Colonic mucosa (tissue), 4 donors: ENCODE measurements at places on chromosomes 5 and 9.

DNA sequence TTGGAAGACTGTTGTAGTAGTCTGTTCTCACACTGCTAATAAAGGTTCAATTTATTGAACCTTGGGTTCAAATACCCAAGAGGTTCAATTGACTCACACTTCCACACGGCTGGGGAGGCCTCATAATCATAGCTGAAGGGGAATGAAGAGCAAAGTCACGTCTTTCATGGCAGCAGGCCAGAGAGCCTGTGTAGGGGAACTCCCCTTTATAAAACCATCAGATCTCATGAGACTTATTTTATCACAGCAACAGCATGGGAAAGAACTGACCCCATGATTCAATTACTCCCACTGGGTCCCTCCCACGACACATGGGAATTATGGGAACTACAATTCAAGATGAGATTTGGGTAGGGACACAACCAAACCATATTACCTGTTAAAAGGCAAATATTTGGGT, 268.2 kb downstream of the TMEM167A start:
- DNase-seq = no peak

GRCh38 chr9:36416890-36417289, 16.8 kb upstream of the RNF38 start:
- no peak for DNase-seq

DNA sequence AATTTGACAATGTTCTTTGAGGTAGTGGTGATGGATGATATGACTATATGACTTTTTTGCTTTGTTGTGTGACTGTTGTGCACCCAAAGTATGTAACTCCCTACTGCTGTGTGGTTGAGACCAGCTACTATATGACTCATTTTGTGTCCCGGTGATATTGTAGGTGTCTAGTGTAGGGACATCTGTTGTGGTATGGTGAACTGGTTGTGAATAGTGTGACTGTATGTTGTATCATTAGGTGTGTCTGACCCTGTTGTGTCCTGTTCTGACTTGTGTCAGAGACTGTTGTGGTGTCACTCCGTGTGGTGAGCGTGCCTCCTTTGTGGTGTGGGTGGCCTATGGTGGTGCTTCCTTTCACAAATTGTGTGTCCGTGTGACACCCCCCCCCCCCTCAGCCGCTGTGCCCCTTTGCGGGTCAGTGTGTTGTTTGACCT, 11.2 kb upstream of the CXXC5 start:
- DNase-seq = no peak

DNA sequence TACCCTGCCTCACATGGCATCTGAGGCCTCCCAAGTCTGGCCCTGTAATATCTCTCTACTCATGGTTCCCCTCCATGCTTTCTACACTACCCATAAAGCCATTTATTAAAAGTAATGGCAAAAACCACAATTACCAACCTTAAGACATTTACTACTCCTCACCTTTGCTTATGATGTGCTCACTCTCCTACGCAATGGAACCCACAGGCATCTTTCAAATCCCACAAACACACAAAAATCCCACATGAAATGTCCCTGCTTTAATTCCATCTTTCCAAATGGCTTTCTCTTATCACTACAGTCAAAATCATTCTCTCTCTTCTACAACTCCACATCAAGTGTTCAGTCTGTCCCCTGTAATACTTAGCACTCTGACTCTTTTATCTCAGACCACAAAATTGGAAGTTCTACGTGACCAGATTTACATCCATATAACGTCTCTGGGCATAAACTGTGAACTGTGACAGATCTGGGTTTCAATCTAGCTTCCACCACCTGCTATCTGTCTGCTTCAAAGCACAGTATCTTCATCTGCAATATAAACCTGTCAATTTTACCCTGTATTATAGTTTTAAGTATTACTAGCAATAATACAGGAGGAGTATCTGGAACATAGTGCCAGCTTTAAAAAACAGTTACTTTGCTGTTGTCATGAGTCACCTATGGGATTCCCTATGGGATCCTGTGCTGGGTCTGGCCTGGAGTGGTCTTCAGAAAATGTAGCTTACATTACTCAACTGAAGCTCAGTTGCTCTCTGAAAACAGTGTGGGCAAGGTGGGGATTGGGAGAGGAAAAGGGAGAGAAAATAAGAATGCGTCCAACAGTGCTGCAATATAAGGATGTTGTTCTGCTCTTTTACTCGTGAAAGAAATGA, 137.1 kb upstream of the TRIM32 start:
- DNase-seq = no peak

DNA sequence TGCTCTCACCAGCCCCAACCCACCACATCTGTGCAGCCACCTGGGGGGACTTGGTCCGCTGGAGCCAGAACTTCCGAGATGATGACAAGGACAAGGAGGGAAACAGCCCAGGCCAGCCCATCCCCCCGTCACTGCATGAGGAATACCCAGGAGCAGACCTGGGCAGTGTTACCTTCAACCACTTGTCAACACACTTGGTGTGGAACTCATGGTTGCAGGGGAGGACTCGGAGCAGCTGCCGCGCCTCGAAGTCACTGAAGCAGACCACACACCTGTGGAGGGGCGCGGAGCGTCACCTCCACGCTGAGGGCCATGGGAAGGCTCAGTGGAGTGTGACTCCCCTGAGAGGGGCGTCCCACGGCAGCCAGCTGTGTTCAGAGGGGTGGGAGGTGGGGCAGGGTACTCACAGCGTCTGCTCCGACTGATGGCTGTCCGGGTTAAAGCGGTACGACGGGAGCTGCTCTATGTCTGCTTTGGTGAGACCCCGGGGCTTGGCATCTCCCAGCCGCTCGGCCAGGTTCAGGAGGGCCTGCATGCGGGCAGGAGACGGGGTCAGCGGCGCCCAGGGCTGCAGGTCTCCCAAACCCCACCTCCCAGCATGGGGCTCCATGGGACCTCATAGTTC, 8.0 kb downstream of the RNF44 start:
- no peak for DNase-seq

GRCh38 chr5:147427521-147428401, 82.1 kb downstream of the DPYSL3 start:
- no peak for DNase-seq

DNA sequence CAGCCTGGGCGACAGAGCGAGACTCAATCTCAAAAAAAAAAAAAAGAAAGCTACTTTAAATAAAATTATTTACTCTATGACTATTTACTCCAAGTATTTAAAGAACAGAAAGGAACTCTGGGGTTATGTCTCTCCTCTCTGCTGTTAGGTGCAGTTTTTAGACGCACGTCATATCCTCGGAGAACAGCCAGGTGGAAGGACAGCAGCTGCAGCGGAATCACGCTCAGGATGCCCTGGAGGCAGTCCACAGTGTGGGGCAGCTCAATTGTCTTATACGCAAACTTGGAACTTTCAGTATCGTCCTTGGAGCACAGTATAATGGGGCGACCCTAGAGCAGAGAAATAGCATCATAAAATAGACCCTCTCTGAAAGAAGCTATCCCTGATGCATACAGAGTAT, 10.4 kb upstream of the MAPK9 start:
- no peak for DNase-seq

DNA sequence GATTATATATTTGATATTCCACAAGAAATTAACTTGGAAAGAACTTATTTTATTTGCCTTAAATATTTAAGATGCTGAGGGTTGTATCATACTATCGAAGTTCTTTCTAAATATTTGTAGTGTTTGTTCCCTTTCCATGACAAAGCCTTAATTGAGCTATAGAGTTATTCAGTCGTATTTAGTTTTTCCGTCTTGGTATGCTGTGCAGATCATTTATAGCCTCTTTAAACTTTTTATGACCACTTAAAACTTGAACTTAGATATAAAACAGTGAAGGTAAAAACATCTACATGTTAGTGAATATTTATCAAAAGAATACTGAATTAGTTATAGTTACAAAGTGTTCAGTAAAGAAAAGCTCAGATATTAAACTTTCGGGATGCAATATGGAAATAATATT, 74.4 kb downstream of the PARP8 start:
- no peak for DNase-seq

DNA sequence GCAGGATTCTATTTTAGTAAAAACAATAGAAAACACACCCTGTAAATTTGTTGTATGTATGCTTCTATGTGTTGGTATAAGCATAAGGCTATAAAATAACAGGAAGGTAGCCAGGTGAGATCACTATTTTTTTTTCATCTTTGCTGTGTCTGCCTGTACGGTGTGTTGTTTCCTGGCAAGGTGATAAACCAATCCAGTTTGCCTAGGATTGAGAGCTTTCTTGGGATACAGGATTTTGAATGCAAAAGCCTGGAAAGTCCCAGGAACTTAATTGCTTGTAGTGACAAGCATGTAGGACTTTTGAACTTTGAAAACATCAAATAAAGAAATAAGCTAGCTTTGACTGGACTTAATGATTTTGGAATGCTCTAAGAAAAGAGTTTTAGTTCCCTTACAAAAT, 83.3 kb upstream of the RORB start:
- no peak for DNase-seq

DNA sequence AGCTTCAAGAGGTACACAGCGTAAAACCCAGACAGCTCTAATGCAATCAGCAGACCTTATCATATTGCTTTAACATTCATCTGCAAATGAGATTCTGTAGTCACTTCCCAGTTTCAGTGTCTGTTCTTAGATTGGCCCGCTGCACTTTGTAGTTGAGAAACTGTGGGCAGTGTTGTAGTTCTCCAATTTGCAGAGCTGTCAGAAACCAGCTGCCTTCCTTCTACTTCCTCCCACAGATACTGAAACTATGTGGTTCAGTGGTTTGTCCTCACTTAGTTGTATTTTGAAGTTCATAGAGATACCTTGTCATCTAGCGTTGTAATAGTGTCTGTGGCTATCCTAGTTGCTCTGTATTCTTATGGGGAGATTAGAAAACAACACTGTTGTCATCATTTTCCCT, 39.6 kb upstream of the TRIM36 start:
- no peak for DNase-seq

DNA sequence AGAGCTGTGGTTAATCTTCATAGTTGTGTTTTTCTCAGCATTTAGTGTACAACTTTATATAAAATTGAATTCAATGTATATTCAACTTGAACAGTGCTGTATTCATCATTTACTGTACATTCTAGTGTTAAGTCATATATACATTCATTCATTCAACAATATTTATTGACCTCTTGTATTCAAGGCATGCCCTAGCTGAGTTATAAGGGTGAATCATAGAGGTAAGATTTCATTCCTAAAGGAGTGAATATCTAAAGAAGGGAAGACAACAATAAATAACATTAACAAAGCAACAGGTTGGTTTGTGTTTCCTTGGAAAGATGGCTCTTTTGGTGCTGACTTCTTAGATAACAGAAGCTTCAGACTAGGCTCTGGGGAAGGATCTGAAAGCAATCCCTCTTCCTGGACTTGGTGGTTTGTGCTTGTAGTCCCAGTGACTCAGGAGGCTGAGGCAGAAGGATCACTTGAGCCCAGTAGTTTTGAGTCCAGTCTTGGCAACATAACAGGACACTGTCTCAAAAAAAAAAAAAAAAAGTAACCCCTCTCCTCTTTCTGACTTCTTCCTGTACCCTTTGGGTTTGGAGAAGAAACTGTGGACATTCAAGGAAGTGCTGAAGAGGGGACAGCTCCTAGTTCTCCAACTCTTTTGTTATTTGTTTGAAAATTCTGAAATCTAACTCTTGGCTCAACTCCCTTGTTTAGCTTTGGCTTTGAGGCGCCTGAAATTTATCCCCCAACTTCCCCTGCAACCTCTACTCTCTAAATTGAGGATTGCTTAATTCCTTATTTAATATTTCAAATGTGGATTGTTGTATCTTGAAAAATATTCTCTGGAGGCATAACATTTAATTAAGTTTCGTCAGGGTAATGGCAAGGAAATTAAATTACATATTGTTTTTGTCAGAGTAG, 80.2 kb downstream of the OSTF1 start:
- no peak for DNase-seq
